ENCODE measurements at places on chromosomes 2 and 18. TPM values are rescaled to one million over a fixed set of nuclear protein-coding genes. Genes with fewer than 3 reads are reported as not detected.

GRCh38 chr2:208511016-208511415 lies 104.4 kb downstream of the PTH2R start:
- no peaks in the 10 kb centered on the region for H3K27me3 ChIP-seq
- DNase-seq = no peak
- H3K27ac ChIP-seq = no peak overlapping the region
- no peaks in the 10 kb centered on the region for H3K36me3 ChIP-seq

Gene VAMP5
- 73.3 TPM for total RNA-seq

GRCh38 chr2:97932975-97933662 lies 62.6 kb downstream of the TMEM131 start:
- peaks cover 46% of the 10 kb centered on the region for H3K4me1 ChIP-seq
- H3K27ac ChIP-seq = no peak overlapping the region
- no peaks in the 10 kb centered on the region for H3K27me3 ChIP-seq
- no peak for DNase-seq
- no peaks in the 10 kb centered on the region for H3K36me3 ChIP-seq

Gene CD226
- total RNA-seq = 81.8 TPM

- no peaks in the 10 kb centered on the region for H3K4me1 ChIP-seq
- no peak for DNase-seq
- H3K27ac ChIP-seq = no peak overlapping the region
- no peak overlapping the region for H3K4me3 ChIP-seq
- no peaks in the 10 kb centered on the region for H3K36me3 ChIP-seq
These were observed 128.6 kb downstream of the KCTD1 start for GRCh38 chr18:26419746-26420145.

Gene ADCYAP1
- not detected for total RNA-seq

DNA sequence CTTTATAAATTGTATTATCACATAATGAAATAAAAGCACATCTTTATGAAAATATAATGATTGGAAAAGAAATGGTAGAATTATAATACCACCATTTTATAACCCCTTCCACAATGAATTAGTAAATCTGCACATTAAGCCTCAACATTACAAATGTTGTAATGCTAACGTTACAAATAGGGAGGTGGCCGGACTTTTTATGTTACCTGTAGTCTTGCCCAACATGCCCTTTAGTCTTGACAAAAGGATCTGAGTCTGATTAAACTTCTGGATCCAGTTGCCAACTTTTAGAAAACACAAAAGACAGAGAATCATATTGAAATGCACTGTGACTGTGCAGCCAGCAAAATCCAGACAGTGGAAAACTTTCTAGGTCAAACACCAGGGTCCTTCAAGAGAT lies 617.3 kb downstream of the KCNJ3 start:
- DNase-seq = no peak
- H3K36me3 ChIP-seq = no peaks in the 10 kb centered on the region
- H3K27ac ChIP-seq = no peak overlapping the region
- H3K27me3 ChIP-seq = no peaks in the 10 kb centered on the region
- H3K4me1 ChIP-seq = no peaks in the 10 kb centered on the region

- no peaks in the 10 kb centered on the region for H3K4me1 ChIP-seq
- no peak for DNase-seq
- H3K4me3 ChIP-seq = no peak overlapping the region
- no peaks in the 10 kb centered on the region for H3K27me3 ChIP-seq
- no peaks in the 10 kb centered on the region for H3K36me3 ChIP-seq
- H3K27ac ChIP-seq = no peak overlapping the region
These were observed 234.9 kb downstream of the SOCS6 start for GRCh38 chr18:70523792-70524182.

All from activated T-cell treated with anti-CD3 and anti-CD28 coated beads, Interleukin-2, amount 50 U/mL, for 72 hours (primary cell).